ENCODE measurements at places on chromosomes 7 and 10.
A peak's percentile ranks its signal among the peaks of the same experiment; 100 is the strongest.

DNA sequence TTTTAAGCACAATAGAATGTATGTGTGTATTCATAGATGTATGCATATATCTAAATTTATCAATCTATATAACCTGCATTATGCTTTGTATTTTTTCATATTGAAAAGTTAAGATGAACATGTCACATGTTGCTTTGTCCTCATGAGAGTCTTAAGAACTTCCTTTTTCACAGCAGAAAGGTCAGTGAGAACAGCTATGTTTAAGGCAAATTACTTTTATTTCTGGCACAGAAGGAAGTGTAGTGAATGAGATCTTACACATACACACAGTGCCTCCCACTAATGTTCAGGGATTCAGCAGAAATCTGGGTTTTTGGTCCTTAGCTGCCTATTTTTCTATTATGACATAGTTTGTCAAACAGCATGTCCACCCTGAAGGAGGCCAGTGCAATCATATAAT, 134.8 kb downstream of the TMEM26 start:
- no peak for DNase-seq

DNA sequence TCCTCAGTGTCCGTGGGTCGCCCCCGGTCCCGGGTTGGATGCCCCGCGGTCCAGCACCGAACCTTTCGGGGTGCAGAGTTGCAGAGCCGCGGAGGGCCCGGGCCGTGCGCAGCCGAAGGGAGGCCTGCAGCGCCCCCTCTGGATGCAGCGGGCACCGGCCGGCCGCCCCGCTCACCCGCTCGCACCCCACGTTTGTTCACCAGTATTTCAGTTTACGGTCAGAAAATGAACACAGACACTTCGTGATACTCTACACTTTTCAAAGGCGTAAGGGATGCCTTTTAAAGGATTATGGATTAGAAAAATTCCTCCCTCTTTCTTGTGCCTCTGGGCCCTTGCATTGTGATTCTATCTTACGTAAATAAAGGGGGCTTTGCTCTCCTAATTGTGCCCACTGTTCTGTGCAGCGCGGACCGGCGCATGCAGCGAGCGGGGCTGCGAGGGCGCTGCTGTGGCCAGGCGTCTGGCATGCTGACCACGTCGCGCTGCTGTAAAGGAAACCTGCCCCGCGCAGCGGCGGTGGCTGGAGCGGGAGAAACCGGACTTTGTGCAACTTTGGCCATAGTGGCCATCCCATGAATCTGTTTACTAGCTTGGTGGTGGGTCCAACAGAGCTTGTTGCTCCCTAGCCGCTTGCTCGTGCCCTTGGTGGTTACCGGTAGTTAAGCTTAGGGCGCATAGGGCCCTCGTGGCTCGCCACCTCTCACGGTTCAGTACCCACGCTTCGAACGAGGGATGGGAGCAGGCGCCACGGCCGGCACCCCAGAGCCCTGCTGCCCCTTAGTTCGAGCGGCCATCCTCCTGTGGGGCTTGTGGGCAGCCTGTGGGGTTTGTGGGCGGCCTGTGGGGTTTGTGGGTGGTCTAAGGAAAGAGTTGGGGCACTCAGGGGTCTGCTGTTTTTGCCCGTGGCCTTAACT, 739 bp upstream of the MEST start:
- DNase-seq: peak; percentile 93

DNA sequence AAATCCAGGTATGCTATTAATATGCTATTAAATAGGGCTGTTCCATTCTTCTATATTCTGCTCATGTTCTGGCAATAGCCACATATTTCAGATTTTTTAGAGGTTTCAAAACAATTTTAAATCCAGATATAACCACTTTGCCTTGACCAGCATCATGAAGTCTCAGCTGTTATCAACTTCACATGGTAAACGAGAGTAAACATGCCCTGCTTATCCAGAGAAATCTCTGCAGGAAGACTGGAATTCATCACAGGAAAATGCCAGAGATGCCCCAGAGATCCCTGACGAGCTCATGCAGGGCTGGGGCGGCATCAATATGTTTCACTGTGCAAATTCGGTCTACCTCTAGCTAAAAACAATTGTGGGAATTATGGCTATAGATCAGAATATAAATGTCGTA, 126.5 kb downstream of the FANK1 start:
- no peak for DNase-seq

DNA sequence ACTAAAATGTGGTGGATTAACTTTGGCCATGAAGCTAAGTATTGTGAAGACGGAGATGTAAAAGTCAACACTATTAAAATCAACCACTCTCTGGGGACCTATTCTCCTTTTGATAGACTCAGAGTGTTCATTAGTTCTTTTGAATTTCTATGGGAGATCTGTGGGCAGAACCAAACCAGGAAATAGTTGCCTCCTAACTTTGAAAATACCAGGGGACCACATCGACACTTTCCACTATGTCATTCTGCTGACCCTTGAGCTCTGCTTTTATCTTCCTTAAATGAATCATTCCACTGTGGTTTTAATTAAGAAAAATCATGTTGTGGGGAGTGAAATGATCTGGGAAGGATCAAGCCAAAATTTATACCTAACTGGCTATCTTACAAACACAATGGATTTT, 960.5 kb downstream of the GATA3 start:
- DNase-seq: no peak

DNA sequence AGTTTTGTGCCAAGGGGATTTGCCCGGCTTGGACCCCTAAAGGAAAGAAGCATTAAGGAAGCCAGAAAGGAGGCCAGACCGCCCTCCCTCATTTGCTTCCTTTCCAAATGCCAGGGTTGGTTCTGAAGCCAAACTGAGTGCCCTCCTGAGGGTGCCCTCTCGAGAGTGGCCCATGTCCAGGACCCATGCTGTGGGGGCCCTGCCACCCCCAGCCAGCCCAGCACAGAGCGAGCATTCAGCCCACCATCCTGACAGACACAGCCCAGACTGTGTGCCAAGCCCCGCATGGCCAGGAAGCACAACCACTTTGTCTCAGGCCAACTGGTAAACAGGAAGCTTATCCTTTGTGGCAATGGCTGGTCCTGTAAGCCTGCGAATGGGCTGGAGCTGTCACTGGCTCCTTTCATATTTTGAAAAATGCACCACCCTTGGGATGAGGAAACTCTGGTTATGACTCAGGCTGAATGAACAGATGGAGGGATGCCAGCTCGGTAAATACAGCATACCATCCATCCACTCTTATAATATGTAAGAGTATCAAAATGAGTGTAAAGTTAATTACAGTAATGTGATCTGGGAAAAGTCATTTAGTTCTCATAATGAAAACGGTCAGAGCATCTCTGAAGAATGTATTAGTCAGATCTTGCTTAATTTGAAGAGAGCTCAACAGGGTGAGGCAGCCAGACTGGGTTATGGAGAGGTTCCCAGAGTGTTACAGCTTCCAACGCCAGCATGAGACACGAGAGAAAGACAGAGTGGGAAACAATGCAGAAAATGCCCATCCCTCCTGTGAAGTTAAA, 65.0 kb downstream of the STK17A start:
- DNase-seq: peak; percentile 36
